ENCODE measurements at places on chromosomes 7 and 10.

- no peak for DNase-seq
Observed at GRCh38 chr7:48052748-48053147, 17.4 kb downstream of the C7orf57 start.

GRCh38 chr10:119360181-119360921 lies 153.0 kb downstream of the GRK5 start:
- no peak for DNase-seq

- no peak for DNase-seq
Observed at GRCh38 chr10:12107781-12108180, 21.7 kb upstream of the SEC61A2 start.

DNA sequence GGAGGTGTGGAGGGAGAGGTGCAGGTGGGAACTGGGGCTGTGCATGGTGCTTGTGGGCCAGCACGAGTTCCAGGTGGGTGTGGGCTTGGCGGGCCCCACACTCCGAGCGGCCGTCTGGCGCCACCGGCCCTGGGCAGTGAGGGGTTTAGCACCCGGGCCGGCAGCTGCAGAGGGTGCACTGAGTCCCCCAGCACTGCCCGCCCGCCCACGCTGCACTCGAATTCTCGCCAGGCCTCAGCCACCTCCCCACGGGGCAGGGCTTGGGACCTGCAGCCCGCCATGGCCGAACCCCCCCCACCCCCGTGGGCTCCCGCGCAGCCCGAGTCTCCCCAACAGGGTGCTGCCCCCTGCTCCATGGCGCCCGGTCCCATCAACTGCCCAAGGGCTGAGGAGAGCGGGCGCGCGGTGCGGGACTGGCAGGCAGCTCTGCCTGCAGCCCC lies 810.2 kb downstream of the PCDH15 start:
- no peak for DNase-seq

GRCh38 chr10:116260599-116260998 lies 12.4 kb downstream of the GFRA1 start:
- DNase-seq, result no peak
